ENCODE measurements at places on chromosomes 5 and 9.

- no peak for DNase-seq
Measured at GRCh38 chr9:138115506-138115905, 237.9 kb downstream of the CACNA1B start.

- no peak for DNase-seq
Measured at GRCh38 chr9:122219856-122220672, 8.7 kb downstream of the LHX6 start.

GRCh38 chr5:179495906-179496455 lies 54.4 kb upstream of the RUFY1 start:
- DNase-seq, result no peak

DNA sequence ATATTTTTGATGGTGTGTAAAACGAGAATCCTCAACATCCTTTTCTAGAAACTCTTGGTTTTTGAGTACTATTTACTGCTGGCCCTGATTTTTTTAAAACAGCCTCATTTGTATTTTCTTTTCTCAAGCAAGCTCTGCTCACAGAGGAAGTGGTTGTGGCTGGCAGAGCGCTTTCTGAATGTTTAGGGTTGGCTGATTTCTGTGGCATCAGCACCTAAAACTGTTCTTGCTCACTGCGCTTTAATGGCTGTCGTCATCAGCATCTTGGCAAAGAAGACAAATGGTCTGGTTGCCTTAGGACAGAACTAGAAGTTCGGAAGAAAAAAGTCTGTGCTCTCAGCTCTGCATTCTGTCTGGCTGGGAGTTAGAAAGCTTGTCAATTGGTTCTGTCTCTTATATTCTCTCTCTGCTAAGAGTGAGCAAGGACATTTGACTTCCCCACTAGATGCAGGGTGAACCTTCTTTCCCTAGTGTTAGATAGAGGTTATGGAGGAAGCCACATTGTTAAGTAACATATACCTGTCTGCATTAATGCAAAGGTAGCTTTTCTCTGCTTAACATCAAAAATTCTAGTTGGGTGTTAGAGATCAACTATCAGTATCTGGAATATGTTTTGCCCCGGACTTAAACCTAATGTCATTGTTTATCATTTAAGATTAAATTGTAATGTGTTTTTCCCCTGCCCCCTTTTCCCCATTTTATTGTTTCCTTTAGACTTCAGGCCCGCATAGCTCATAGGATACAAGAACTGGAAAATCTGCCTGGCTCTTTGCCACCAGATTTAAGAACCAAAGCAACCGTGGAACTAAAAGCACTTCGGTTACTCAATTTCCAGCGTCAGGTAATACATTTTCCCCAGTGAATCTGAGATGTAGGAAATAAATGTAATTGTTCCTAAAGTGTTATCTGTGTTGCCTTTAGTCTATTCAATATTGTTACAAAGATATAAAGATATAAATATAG lies 39.0 kb downstream of the SMARCA2 start:
- no peak for DNase-seq

DNA sequence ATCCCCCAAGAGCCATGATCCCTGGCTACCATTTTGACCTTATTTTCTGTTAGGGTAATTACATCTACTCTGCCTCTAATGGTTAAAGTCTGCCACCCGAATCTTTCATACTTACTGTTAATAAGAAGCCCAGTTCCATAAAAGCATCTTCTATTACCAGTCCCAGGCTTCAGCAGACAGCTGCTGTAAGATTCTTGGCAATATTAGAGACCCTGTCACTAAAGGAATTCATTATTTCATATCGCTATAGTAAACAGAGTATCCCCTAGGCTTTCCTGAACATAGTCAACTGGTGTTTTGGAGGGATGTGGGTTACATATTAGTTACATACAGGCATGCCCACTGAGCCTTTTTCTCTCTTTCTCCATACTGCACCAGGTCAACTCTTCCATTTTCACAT lies 608.7 kb upstream of the SEMA6A start:
- no peak for DNase-seq

Data from HFF-Myc (cell line).